ENCODE measurements at places on chromosomes 6 and 20.

- DNase-seq: no peak
Observed at GRCh38 chr6:25175681-25176080, 103.5 kb upstream of the CARMIL1 start.

DNA sequence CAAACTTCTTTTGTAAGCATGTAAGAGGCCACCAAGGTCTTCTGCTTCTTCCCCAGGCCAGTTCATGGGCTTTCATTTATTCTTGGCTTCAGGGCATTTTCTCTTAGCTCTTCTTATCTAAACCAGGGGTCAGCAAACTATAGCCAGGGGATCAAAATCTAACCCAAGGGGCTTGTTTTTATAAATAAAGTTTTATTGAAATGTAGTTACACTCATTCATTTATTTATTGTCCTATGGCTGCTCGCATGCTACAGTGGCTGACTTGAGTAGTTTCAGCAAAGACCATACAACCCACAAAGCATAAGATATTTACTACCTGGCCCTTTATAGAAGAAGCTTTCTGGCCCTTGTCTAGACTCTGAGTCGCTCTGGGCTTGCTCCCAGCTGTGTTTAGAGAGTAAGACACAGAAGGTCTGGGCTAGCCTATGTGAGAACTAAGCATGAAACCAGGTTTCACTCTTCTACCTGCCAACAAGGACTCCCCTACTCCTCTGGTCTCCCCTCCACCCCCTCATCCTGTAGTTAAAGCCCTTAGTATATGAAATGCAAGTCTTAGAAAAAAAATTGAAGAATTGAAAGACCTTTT, 43.2 kb downstream of the KHDC1L start:
- no peak for DNase-seq

DNA sequence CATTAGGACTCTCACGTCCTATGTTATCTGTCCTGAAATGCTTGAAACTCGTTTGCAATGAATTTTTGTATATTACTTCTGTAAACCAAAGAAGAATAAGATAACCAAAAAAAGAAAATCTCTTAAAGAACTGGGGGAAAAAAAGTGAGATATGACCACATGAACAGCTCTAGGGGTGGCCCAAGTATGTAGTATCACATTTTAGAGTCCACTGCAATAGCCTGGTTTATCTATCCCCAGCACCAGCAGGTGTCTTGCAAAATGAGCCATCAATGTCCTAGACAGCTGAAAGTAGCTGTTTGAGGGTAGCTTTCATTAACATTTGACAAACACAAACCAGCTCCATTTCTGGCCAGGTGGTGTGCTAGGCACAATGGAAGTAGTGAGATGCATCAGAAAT, 102.8 kb downstream of the PXDC1 start:
- DNase-seq: no peak

GRCh38 chr20:57408131-57408530, 16.9 kb downstream of the RBM38 start:
- no peak for DNase-seq

DNA sequence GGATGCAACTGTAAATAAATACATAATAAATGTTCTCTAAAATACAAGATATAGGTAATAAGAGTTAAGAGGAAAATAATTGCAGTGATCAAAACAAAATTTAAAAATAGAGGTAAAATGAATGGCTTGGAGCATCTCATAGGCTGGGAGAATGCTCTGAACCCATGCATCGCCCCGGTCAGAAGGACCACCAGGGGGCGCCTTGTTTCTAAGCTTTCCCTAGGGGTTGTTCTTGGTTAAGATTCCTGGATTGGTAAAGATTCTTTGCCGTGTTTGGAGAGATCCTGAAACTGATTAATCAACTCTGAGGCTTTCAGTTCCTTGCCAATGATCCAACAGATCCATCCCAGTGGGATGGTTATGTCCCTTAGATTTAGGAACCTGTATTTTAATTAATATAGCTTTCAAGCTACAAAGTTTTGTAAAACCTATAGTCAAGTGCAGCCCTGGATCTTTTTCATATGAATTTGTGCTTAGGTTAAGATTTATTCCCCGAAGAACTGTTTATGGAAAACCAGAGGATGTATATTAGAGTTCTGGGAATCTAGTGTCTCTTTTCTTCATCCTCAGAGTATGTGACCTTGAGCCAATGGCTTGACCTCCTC, 45.3 kb upstream of the PRELID3B start:
- peak; percentile 71 for DNase-seq

- no peak for DNase-seq
Observed at GRCh38 chr20:46573788-46574584, 23.5 kb upstream of the OCSTAMP start.

DNA sequence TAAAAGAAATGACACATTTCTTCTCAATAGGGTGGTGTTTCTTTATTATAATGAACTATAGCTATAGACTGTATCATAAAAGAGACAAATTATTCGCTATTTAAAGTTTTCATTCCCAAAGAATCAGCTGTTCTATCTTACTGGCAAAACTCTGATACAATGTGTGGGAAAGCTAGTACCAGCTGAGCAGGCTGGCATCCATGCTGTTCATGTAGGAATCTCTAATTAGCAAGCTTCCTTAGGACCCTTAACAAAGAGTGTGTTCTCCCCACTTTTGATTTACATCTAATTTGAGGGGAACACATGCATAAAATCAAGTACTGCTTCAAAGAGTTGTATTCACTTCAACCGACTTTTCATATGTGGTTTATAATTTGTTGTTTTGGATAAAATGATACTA, 13.2 kb downstream of the STX16 start:
- no peak for DNase-seq

DNA sequence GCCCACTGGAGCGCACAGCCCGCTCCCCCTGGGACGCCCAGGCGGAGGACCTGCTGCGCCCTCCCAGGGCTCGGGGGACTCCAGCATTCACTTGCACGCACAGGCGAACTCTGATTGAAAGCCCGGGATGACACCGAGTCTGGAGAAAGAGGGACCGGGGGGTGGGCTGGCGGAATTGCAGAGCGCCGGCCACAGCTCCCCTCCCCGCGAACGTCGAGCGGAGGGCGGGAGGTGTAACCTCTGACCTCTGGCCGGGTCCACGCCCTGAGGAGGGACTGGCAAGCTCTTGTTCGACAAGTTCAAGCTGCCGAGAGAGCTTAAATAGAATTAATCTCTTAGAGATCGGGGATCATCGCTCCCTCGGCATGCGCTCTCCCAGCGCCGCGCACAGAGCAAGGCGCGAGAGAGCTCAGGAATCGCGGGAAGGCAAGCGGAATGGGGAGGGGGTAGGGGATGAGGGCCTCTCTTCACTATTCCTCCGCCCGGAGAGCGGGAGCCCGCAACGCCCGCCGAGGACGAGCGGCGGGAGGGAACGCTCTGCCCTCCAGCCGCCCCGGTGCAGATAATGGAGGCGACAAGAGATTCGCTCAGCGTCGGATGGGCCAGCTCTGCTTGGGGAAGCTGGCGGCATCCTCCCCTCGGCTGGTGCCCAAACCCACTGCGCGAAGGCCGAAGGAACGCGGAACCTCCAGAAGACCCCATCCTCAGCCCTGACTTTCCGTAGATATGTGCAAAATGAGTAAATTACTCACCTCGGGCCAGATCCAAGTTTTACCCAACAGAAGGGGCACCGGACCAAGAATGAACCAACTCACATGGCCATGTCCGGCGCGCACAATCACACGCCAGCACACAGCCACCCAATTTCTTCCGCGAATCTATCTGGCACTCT, 761 bp upstream of the NR2E1 start:
- DNase-seq: no peak

DNA sequence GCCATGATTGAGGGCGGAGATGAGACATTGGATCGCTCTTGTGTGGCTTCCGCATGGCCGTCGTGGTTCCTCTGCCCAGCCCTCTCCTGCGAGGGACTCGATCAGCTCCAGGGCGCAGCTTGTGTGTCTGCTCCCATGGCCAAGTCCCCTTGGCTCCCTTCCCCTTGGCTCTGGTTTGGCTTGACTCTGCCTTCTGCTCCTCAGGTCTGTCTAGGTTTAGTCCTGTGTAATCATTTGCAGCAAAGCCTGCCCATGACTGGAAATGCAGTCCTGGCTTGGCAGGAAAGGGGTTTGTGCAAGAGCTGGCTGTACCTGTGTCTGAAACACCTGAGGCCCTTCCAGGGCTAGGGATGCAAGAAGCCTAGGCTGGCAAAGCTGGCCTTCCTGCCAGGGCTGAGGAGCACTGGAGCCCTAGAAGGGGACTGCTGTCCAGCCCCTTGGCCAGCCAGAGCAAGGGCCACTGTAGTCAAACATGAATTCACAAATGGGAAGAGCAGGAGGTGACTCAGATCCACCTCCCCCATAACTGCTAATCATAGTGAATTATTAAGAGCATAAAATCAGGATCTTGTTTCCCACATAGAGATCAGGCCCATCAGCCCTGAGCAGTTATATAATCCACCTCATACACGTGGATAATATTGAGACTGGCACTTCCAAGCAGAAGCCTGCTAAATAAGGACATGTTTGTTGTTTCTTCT, 196.8 kb downstream of the FARS2 start:
- no peak for DNase-seq

DNA sequence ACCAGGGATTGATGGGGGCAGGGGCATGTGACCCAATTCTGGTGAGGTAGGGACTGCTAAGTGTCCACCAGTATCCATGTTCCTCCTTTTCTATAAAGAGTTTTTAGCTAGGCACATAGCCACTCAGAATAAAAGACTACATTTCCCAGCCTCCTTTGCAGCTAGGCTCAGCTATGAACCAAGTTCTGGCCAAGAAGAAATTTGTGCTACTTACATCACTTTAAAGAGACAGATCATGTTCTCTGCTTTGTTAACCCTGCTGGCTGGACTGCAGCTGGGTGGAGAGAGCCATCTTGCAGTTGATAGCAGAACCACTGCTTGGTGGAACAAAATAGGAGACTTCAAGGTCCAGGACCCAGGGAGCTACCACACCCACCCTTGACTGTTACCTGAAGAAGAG, 5.3 kb upstream of the CCM2L start:
- no peak for DNase-seq

DNA sequence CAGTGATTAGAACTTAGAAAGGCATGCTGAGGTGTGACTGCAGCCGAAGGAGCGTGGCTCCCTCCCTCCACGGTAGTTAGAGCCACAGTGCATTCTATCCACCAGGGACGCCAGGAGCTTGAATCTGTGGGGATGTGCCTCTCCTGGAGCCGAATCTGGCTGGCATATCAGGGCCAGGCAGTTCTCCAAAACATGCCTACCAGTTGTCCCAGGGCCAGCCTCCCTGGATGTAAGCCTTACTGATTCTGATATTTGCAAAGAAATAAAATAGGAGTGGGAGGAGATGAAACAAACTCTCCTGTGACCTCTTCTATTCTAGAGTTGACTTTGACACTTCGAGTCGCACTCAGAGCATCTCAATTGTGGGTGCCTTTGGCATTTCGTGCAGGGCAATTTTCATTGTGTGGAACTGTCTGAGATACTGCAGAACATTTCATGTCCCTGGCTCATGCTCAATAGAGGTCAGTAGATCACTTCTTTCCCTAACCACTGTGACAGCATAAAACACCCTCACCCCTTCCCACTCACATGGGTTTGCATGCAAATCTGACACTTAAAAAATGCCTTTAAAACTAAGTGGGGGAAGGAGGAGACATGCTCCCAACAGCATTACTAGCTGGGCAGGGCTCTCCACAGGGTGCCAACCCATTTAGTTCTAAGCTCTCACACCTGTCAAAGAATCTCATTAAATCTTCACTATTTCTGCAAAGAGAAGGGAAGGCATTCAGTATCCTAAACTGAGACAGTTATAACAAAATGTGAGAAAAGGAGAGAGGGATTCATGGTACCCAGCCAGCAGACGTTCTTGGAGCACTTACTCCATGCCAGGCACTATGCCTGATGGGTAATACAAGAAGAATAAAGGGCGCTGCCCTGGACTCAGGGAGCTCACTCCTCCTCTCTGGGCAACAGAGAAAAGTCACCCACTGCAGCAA, 378.9 kb downstream of the PREX1 start:
- DNase-seq: no peak

DNA sequence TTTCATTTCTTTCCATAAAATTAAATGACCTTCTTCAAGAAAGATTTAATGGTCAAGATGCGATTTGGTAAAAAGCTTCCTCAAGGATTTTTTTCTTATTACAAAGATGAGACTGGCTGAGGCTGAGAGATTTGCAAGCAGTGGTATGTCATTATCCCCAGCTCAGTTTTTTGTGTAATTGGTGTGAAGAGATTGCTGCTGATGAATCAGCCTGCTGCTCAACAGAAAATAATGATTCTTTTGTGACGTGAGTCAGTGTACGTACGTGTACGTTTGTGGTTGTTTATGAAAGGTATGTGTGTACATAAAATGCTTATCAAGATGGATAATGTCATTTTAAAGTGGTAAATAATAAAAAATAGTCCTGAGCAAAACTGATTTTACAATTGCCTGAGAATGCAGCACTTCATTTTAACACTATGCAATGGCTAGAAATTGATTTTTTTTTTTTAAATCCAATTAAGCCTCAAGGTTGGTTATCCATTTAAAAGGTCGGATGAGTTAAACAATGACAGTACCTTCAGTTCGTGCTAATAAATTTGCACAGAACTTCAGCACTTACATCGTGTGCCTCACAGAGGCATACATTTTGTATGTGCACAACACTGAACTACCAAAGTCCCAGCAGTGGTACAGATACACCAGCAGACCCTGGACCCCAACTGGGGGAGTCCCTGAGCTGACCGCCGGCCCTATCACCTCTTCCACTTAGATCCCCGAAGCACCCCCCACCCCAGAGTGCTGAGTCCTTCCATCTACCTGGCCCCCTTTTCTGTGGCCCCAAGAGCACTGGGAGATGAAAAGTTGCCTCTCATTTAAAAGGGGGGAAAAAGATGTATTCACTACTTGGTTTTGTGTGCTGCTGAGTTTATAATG, 9.7 kb upstream of the NPEPL1 start:
- DNase-seq: no peak

DNA sequence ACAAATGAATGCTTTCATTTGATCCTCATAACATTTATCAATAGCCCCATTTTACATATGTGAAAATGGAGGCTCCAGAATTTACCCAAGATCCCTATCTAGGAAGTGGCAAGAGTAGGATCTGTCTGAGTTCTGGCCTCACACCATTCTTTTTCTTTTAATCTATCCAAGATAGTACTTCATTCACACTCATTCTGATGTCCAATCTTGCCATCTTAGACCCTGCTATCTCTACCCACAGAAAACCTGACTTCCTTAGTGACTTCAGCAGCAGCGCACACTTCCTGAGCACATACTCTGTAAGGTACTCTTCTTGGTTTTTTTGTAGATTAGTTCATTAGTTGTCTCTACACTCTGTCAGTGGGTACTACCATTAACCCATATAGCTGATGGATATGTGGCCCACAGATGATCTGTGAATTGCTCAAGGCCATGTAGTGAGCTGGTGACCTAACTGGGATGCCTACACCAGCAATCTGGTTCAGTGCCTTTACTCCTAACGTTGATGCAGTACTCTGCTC, 36.3 kb downstream of the COX4I2 start:
- DNase-seq: peak; percentile 52

DNA sequence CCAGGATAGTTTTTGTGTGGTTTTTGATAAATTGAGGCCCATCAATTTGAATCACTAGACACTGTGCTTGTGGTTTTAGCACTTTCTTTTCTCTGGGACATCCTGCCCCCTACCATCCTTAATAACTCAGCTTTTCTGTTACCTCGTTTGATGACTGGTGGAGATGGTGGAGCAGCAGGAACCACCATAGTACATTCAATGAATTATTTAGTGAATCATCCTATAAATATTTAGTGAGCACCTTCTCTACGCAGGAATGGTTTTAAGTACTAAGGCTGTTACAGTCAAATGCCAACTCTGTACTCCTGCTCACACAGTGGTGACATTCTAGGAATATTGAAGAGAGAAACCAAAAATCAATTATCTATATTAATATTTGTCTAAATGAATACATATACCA, 585.2 kb downstream of the HAO1 start:
- DNase-seq: no peak

All from KG1 (cell line).